ENCODE measurements at places on chromosomes 3 and 15. TPM values are rescaled to one million over a fixed set of nuclear protein-coding genes. Genes with fewer than 3 reads are reported as not detected.

Gene RPL29
- polyA plus RNA-seq, result 3,015 TPM

Gene ISL2
- polyA plus RNA-seq, result not detected

Gene AMIGO3
- polyA plus RNA-seq, result 1.6 TPM

Gene LRRC3B
- 11.0 TPM for polyA plus RNA-seq
